ENCODE measurements at places on chromosomes 3 and 15.

GRCh38 chr3:12815719-12816118 lies 19.2 kb downstream of the CAND2 start:
- DNase-seq, result no peak

DNA sequence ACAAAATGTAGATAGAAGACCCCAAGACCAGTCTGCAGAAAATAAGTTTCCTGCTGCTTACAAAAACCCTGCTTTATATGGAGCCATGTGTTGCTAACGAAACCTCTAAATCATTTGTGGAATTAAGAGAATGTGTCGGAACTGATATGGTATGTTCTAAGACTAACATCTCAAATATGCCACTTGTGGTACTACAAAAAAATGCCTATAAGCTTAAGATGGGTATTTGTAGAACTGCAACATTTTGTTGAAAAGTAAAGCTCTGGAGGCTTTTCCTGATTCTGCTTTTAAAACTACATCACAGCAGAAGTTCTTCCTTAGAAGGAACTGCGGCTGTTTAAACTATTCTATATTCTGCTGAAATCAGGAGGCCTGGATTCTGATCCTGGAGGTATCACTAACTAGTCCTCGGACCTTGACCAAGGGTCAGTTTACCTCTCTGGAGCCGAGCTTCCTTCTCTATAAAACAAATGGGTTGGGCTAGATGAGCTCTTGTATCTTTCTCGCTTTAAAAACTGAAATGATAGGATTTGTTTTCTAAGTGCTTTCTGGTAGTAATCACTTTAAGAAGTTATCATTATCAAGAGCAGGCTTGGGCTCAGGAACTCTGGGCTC lies 74.9 kb downstream of the RAD18 start:
- DNase-seq, result no peak

DNA sequence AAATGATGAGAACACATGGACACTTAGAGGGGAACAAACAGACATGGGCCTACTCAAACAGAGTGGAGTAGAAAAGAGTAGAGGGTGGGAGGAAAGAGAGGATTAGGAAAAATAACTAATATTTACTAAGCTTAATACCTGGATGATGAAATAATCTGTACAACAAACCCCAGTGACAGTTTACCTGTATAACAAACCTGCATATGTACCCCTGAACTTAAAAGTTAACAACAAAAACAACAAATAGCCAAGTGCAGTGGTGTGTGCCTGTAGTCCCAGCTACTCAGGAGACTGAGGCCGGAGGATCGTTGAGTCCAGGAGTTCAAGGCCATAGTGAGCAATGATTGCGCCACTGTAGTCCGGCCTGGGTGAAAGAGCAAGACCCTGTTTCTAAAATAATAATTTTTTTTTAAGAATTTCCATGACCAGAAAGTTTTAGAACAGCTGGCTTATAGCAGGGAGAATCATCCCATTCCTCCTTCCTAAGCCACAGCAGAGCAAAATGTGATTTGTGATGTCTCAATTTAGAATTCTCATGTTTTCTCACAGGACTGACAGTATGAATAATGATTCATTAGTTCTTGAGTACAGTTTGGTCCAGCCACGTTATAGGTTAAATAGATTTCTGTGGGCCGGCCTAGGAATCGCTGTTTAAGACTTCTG lies 150.0 kb downstream of the ZNF609 start:
- no peak for DNase-seq

DNA sequence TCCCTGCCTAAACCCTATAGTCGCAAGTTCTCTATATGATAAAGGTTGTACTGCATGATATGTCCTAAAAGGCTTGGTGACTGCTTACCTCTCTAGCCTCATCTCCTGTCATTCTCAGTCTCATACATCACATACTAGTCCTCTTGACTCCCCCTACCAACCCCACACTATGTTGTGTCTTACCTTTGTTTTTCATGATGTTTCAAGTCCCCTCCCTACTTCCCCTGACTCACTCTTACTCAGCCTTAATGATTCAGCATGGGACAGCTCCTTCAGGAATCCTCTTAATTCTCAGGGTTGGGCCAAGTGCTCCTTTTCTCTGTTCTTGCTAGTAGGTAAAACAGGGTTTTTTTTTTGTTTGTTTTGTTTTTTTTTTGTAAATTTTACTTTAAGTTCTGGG lies 49.6 kb downstream of the SLMAP start:
- no peak for DNase-seq

GRCh38 chr3:71817262-71817661 lies 32.3 kb upstream of the PROK2 start:
- no peak for DNase-seq

DNA sequence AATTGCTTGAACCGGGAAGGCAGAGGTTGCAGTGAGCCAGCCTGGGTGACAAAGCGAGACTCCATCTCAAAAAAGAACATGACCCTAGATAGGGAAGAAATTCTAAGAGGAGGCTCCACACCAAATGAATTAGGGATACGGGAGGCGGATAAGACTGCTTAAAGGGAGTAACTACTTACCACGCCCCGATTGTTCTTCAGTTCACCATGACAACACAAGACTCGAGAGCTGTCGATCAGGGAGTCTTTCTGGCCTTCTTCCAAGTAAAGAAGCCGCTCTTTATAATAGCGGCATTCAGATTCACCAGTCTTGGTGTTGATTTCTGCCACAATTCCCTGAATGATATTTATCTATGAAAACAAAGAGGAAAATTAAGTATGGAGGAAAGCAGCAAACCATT lies 53.9 kb upstream of the TASOR start:
- DNase-seq, result no peak

DNA sequence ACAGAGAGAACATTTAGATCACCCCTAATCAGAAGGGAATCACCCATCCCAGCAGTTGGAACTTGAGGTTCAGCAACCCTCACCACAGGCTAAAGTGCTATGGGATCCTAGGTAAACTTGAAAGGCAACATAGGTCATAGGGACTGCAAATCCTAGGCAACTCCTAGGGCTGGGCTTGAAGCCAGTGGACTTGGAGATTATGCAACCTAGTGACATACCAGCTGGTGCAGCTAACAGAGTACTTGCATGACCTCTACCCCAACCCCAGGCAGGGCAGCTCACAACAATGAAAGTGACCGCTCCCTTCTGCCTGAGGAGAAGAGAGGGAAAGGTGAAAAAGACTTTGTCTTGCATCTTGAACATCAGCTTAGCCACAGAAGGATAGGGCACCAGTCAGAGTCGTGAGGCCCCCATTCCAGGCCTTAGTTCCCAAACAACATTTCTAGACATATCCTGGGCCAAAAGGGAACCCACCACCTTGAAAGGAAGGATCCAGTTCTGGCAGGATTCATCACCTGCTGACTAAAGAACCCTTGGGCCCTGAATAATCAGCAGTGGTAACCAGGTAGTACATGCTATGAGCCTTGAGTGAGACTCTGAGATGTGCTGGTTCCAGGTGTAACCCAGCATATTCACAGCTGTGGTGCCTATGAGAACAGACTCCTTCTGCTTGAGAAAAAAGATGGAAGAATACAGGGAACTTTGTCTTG lies 37.6 kb upstream of the FBN1 start:
- DNase-seq, result no peak

DNA sequence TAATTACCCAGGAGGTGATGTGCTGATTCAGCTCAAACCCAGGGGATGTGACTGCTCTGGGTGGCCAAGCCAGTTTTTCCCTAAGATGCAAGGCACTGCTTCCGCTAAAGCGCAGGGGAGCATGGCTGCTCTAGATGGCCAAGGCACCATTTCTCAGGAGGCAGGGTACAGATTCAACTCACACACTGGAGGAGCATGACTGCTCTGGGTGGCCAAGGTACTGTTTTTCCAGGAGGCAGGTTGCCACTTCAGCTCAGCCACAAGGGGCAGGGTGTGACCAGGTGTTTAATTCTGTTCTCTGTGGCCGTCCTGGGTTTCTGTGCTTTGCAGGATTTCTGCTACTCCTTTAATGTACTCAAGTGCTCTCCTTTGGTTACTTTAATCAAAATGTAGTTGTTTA lies 659.3 kb upstream of the ARRDC4 start:
- no peak for DNase-seq

- DNase-seq, result peak; percentile 17
Observed at GRCh38 chr15:101450403-101451265, 38.9 kb downstream of the PCSK6 start.

- DNase-seq, result peak; percentile 42
Observed at GRCh38 chr3:15206662-15207576, 873 bp downstream of the CAPN7 start.

DNA sequence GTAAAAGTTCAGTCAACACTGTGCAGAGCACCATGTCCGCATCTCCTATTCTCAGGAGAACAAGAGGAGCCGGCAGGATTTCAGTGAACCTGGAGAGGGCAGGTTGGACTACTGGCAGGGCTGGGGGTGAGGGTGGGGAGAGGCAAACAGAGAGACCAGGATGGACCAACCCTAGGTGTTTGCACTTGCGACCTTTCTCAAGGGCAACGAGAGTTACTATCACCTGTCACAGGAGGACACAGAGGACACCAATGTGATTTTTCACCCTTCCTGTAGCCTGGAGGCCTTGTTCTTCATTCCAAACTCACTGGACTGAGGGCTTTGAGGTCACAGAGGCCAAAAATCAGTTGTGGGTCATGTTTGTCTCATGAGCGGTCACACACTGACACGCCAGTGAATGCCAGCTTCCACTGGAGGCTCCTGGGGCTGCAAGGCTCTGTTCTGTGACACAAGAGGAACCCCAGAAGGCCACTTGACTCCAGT lies 89.5 kb downstream of the CPN2 start:
- no peak for DNase-seq

DNA sequence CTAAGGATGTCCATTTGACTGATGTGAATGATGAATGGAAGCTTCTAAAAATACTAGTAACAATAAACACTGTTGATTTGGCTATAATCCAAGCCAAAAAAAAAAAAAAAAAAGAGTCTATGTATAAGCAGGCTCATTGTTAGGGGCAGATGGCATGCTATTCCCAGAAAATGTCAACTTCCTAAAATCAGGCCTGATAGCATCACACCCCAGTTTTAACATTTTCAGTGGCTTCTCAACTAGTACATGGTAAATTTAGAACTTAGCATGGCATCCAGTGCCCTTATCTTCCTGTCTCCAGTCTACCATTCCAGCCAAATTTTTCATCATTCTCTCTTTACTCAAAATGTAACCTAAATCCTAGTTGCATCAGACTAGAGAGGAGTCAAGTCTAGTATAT lies 288.2 kb upstream of the ZNF385D start:
- no peak for DNase-seq

DNA sequence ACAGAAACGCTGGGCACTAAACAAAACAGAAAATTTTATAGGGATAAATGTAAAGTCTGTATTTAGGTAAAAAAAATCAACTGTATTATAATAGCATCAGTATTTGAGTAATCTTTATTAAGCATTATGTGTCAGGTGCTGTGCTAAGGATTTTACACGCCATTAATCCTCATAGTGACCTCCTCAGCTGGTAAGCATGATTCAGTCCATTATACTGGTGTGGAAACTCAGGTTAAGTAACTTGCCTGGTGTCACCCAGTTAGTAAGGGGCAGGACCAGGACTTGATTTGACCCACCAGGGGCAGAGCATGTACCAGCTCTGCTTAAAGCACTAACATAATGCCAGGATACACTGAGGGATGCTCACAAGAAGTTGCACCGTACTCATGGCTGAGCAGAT lies 4.8 kb downstream of the MYO5C start:
- no peak for DNase-seq

- no peak for DNase-seq
Observed at GRCh38 chr3:94098452-94098851, 35.6 kb downstream of the NSUN3 start.

GRCh38 chr15:45855907-45856579 lies 221.2 kb downstream of the SQOR start:
- DNase-seq, result no peak

- no peak for DNase-seq
Observed at GRCh38 chr3:154885418-154885817, 194.7 kb upstream of the MME start.

GRCh38 chr15:83170474-83171165 lies 37.0 kb downstream of the HDGFL3 start:
- DNase-seq, result no peak

DNA sequence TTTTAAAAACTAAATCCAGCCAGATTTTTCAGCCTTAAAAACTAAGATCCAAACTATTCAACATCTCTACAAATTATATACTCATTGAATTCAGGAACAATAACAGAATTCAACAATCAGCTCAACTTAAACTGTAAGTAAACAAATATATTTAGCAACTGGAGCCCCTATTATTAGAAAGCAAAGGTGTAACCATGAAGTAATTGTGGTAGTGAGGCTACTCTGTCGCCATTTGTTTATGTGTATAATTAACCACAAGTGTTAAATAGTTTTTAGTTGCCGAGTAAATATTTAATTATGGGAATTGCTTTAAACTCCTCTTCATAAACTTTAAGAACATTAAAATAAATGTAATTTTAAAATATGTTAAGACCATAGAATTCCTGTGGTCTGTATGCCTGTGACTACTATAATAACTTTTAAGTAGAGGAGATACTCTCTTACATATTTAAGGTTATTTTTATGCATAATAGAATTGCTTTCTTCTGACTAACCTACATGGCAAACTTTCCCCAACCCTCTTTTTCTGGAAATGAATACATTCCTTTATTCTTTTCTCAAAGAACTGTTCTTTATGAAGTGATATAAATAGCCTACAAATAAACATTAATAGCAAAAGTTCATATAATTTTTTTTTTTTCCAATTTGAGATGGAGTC lies 51.2 kb downstream of the MFN1 start:
- DNase-seq, result no peak

DNA sequence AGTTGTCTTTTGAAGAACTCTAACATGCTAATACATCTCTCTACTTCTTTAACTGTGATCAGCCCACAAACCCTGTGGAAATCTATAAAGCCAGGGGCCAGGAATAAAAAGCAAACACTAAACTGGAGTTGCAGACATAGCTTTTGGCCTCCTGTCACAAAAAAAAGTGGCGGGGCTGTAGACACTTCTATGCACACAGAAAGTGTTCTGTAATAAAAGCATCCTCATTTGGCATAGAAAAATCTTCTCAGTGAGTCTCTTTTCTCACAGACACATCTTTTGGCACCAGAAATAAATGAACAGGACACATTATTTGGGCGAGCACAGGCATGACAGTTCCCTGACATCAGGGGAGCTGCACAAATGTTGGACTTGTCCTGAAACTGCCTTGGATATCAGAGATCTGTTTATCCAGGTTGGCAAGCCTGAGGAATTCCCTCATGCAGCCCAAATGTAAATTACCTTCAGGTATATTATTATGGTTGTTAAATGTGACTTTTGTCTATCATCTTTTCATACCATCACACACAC lies 355.4 kb downstream of the FGF12 start:
- no peak for DNase-seq

DNA sequence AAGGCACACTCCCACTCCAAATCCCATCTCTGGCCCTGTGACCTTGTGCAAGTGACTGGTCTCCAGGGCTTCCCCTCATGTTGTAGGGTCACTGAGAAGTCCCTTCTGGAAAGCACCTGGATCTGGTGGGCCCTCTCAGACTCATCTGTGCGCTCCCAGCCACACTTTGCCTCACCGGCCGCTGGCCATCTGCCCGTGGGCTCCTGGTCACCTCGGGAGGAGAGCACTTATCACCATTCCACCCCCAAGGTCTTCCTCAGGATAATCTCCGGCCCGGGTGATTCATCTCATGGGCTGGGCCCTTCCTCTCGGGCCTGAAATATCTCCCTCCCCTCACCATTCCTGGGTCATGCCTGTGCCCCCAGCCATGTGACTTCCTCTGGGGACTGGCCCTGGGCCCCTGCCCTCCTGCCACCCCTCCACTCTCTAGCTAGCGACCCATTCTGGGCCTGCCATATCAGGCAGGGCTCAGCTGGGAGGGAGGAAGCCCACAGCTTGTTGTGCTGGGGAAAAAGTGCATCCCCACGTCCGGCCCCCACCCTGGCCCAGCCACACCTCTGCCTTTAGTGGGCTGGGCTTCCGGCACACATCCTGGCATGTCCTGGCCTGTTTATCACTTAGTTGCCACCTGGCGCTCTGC lies 10.6 kb upstream of the WNT7A start:
- DNase-seq, result peak; percentile 76
